ENCODE measurements at places on chromosomes 6 and 20.

DNA sequence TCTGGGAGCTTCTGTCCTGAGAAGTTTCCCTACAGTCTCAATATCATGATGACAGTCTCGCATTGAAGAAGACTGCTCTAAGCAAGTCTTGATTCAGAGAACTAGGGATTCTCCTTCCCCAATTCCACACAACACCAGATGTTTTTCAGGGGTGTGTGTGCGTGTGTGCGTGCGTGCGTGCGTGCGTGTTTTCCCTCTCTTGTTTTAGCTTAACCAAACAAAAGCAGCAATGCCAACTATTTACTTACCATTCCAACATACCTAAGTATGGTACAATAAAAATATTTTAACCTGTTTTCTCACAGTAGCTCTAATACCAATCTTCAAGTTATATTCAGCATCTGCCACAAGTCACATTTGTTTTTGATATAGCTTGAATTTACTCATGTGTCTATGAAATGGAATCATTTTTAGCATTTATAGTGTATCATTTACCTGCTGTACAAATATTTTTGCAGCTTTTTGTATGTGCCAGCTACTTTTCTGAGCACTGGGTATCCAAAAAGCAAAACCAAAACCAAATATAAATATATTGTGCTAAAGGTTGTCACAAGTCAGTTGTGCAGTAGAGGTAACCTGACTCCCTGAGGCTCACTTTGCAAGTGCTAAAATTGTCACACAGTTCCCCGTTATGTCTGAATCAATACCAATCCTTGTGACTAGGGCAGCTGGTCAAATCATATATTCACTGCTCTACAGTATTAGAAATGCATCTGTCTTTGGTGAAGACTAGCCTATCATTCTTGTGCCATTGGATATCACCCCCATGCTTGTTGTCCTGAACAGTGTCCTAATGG, 21.7 kb upstream of the MYLIP start:
- DNase-seq = no peak

DNA sequence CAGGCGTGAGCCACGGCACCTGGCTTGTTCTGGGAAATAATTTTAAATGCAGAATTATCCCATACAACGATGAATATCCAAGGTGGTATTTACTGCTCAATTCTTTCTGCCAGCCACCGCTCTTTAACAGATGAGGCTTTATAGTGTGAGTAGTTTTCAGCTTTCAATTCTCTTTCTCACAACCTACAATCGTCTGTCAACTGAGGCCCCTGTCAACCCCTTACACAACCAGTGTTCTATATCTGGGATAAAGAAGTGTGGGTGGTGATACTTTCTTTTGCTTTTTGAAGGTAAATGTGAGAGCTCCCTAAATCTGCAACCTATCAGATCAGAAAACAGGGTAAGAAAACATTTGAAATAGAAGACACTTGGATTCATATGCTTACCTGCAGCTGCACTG, 22.5 kb downstream of the STAU1 start:
- no peak for DNase-seq

DNA sequence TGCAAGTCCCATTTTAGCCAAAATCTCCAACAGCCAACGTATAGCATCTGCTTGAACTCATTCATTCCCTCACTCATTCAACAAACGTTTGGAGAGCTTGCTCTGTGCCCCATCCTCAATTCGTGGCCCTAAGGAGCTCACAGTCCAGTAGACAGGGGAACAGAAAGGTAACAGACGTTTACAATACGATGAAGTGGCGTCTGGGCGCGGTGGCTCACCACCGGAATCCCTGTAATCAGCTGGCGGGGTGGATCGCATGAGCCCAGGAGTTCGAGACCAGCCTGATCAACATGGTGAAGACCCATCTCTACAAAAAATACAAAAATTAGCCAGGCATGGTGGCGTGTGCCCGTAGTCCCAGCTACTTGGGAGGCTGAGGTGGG, 790 bp upstream of the E2F1 start:
- DNase-seq = no peak

- no peak for DNase-seq
These were observed 34.8 kb downstream of the PPP1R16B start for GRCh38 chr20:38840053-38840893.

DNA sequence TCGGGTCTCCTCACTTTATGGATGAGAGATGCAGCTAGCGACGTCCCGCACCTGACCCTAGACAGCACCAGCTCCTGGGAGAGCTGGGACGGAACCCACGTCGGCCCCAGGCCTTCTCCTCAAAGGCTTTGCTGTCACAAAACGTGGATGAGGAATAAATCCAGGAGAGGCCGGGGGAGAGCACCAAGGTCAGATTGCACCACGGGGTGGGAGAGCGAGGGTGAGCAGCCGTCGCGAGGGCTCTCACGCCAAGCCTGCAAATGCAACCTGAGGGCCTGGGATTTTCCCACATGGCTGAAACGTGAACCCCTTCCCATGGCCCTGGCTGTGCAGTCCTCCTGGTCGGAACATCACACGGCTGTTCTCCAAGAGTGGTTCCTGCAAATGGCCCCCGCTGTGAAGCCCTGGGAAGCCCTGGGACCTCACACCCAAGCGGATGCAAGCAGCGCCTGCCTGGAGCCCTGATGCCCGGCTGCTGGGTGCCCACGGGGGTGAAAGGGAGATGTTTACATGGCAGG, 45.3 kb downstream of the DLL1 start:
- DNase-seq = no peak

DNA sequence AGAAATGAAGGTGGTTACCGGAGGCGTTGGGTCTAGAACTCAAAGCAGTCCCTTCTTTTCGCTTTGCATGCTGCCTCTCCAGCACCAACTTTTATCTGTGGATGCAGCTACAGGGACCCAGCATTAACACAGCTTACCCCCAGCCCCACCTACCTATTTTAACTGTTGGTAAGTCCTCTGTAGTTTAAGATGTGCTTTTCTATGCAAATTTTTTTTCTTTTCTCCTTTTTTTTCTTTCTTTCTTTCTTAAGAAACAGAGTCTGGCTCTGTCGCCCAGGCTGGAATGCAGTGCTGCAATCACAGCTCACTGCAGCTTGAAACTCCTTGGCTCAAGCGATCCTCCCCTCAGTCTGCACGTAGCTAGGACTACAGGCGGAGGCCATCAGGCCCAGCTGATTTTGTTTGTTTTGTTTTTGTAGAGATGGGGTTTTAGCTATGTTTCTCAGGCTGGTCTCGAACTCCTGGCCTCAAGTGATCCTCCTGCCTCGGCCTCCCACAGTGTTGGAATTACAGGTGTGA, 6.5 kb upstream of the USP45 start:
- no peak for DNase-seq

GRCh38 chr20:59134182-59134581, 29.4 kb upstream of the ZNF831 start:
- DNase-seq = no peak

GRCh38 chr20:31833130-31833930, 12.1 kb downstream of the FOXS1 start:
- peak; percentile 12 for DNase-seq

DNA sequence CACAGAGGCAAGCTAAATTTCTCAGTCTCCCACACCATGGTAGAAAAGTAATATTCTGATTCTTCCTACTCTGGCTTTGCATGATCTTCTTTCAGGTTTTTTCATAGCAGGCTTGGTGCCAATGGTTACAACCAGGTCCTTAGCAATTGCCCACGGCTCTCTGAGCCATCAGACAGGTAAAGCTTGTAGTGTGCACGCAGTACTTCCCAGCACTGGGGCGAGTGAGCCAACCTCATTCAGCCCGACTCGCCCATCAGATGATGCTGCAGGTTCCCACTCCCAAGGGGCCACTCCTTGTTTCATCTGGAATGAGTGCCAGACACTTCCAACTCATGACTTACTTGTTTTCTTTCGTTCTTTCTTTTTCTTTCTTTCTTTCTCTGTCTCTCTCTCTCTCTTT, 78.3 kb downstream of the PERP start:
- no peak for DNase-seq

DNA sequence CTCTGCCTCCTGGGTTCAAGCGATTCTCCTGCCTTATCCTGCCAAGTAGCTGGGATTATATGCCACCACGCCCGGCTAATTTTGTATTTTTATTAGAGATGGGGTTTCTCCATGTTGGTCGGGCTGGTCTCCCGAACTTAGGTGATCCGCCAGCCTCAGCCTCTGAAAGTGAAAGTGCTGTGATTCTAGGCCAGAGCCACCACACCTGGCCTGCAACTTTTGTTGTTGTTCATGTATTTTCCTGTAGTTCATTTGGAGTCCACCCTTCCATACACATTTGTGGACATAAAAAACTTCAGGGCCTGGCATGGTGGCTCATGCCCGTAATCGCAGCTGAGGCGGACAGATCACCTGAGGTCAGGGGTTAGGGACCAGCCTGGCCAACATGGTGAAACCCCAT, 14.5 kb downstream of the HSPA1B start:
- DNase-seq = no peak

DNA sequence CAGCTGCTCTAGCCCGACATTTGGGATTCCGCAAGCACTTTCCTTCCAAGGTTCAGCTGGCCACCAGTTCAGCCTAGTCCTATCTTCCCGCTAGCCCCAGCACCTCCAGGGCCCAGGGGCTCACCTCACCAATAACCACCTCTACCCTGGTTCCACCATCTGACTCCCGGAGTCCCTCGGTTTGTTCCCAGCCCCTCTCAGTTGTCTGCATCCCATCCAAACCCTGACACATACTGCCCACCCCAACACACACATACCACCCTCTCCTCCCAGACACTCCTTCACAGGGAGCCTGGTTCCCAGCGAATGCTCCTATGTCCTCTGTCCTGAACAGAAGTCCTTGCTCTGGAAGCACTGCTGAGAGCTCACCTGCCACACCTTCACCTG, 418 bp downstream of the TNXB start:
- DNase-seq = no peak

GRCh38 chr20:11965602-11966001, 47.9 kb downstream of the BTBD3 start:
- DNase-seq = no peak

DNA sequence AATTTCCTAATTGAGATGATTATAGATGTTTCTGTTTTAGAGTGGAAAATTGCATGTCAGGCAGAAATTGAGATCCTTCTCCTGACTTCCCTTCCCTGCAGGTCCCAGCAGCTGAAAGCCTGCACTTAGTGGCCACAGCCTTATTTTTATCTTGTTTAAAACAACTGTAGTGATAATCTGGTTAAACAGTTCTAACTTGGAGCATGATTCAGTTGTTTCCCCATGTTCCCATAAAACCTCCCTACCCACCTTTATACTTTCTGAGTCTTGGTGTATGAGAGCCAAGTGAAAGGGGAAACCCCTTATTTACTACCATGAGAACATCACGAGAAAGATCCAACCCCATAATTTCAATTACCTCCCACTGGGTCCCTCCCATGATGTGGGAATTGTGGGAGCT, 195.2 kb downstream of the SLC16A10 start:
- no peak for DNase-seq

- DNase-seq = no peak
These were observed 42.7 kb upstream of the MYL9 start for GRCh38 chr20:36498386-36499179.

- no peak for DNase-seq
These were observed 127.4 kb upstream of the HCRTR2 start for GRCh38 chr6:55046869-55047422.

GRCh38 chr6:106739387-106739786, 110.0 kb downstream of the QRSL1 start:
- DNase-seq = no peak

DNA sequence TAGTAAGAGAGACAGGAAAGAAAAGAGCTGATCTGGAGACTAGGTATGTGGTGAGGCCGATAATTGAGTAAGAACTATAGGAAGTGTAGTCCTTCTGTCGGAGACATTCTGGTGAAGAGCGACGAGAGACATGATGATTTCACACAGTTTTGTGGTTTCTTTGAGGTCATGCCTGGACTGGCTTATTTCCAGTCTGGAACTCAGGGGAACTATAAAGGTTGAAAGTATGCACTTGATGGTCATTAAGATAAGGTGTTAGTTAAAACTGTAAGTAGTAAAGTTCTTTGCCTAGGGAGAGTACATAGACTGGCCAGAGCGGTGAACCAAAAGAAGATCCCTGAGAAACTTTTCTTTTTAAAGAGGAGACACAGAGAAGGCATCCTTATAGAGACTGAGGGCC, 68.8 kb downstream of the RFX6 start:
- DNase-seq = no peak

DNA sequence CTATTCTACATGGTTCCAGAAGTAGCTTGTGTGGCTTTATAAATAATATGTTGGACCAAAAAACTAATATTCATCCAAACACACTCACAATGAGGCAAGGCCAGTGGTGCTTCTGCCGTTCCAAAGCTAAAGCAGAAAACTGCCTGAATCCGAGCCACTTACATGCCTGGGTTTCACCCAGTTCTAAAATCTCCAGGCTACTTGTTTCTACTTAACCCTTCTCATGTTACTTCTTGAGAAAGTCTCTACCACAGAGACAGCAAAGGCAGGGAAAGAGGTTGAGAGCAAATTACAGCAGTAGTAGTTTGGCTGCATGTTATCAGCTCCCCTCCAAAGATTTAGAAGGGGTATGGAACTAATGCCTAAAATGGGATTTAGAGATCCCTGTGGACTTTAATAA, 62.0 kb downstream of the FAXC start:
- no peak for DNase-seq

DNA sequence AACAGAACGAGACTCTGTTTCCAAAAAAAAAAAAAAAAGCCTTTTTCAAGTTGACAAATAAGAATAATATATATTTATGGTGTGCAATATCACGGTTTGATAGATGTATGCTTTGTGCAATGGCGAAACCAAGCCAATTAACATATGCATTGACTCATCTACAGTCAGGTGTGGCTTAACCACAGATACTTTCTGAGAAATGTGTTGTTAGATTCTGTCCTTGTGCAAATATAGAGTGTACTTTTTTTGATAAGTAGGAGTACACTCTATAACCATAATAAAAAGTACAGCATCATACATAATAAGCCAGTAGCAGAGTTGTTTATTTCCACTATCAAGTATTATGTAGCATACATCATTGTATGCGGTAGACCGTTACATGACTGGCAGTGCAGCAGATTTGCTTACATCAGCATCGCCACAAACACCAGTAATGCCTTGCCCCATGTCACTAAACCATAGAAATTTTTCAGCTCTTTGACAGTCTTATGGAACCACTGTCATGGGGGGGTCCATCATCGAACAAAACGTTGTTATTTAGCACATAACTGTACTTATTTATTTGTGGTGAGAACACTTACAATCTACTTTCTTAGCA, 59.2 kb downstream of the TMEM170B start:
- DNase-seq = no peak

GRCh38 chr6:13795041-13795750, 19.2 kb downstream of the MCUR1 start:
- peak; percentile 83 for DNase-seq

DNA sequence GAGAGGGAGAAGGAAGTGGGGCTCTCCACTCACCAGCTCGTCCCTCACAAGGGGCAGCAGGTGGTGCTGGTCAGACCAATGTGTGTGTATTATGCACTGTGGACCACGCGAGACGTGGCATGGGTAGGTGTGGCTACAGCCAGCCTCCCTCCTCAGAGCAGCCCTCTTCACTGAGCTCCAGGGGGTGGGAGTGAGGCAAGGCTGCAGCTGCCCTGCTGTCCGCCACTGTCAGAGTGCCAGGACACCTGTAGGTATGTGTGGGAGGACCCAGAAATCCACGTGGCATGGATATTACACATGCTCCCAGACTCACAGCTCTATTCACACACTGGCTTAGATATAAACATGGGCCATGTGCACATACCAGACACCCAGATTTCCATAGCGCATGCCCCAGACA, 90.3 kb downstream of the VEGFA start:
- no peak for DNase-seq

- no peak for DNase-seq
These were observed 429.1 kb downstream of the ADGRB3 start for GRCh38 chr6:69064226-69064625.
